ENCODE measurements at places on chromosomes 4 and X.
A peak's percentile ranks its signal among the peaks of the same experiment; 100 is the strongest.

- DNase-seq = no peak
Measured at GRCh38 chr4:169139021-169139420, 129.0 kb upstream of the CBR4 start.

- no peak for DNase-seq
Measured at GRCh38 chr4:13694256-13694655, 66.7 kb upstream of the BOD1L1 start.

DNA sequence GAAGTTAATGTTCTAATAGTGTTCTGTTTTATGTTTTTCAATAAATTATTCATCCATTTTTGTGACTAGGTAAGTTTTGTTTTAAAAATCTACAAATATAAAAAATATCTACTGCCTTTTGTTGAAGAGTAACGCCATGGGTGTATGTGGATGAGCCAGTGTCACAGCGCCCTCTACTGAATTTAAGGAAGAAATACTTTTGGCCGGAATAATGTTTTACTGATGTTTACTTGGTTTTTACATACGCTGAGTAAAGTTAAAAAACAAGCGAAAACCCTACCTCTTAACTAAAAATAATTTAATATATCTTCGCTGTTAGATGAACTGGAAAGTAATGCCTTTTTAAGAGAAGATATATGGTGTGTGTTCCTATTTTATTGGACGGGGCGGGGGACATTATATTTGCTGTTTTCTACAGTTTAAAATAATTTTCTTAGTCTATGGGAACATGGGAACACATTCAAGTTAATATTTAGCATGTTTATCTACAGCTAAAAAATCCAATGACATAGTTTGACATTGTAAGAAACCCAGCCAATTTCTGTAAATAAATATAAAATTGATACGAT is 86.1 kb downstream of the CPE start:
- DNase-seq = peak; percentile 60

DNA sequence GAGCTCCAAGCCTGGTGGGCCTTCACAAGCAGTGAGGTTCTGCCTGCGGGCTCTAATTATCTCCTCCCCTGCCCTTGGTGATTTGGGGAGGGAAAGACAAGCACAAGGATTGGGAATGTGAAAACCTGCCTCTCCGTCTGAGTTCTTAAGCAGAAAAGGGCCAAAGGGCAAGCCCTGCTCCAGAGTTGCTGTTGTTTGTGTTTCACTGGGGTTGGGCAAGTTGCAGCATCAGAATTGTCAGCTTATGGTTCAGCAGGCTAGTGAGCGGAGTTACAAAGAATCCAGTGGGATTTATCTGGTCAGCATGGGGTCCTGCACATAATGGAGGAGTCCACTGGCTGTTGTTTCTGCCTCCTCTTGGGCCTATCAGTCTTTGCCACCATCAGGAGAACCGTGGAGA is 60.5 kb downstream of the NHS start:
- DNase-seq = no peak

GRCh38 chr4:77990904-77991358 is 66.2 kb upstream of the FRAS1 start:
- DNase-seq = no peak

GRCh38 chrX:31323658-31324057 is 251.8 kb upstream of the FTHL17 start:
- no peak for DNase-seq

DNA sequence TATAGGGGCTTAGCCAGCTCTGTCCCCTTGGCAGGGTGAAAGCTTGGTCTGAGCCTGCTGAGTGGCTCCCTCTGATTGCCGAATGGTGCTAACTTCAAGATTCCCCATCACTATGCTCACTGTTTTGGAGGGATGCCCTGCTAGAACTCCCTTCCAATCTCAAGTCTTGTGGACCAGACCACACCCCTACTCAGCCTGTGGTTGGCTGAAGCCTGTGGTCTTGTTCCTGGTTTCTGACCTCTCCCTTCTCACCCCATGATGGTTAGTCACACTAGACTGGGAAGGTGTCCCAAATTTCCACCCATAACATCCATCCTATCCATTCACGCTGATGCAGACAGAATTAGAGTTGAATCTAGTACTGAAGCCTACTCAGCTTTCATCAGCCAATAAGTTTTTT is 184.7 kb upstream of the NDP start:
- no peak for DNase-seq

- DNase-seq = peak; percentile 15
Measured at GRCh38 chrX:7996414-7996813, 69.2 kb upstream of the PNPLA4 start.

- DNase-seq = no peak
Measured at GRCh38 chr4:75881476-75881875, 20.8 kb downstream of the PPEF2 start.

DNA sequence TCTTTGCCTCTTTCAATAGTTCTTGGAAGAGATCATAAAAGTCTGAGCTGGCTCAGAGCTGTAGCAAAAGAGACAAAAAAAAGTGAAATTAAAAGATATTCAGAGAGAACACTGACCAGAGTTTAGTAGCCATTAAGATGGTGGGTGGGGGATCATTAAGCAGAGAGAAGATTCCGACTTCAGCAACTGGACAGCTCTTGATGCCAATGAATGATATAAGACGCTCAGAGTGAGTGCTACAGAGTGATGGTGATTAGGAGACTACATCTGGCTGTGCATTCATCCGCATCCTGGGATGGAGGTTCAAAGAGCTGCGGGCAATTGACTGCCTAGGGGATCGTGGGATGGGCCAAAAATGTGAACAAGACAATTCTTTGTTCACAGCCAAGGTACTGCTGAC is 178.5 kb downstream of the PACRGL start:
- no peak for DNase-seq

DNA sequence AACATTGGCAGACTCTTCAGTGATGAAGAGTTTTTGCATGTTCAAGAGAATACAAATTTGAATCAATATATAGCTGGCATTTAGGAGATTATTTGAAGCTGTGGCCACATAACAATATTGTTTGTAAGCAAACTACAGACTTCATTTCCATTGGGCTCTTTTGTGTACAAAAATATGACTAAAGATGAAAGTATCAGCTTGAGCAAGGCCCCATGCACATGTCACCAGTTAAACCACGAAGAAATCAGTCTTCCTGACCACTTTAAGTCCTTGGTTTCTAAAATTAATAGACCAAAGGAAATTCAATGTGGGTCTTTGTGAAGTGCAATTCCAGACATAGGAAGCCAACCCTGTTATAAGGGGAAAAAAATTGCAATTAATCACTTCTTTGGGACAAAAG is 1664.6 kb upstream of the ADGRL3 start:
- DNase-seq = no peak

DNA sequence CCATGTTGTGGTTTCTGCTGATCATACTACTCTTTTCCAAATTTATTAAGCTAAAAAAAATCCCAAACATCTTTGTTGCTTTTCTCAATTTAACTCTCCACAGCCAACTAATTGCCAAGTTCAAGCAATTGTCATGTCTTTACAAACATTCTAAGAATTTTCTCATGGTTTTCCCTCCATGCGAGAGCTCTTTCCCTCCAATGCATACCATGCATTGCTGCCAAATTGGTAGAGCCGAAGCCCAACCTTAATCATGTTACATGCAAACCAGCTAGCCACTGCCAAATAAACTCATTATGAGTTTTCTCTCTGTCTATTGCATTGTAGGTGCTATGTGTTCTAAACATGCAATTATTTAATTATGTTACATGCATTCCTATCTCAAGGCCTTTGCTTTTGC is 123.9 kb downstream of the GC start:
- no peak for DNase-seq

GRCh38 chr4:36224972-36225903 is 19.1 kb downstream of the ARAP2 start:
- DNase-seq = no peak
